ENCODE measurements at places on chromosomes 4 and X.

DNA sequence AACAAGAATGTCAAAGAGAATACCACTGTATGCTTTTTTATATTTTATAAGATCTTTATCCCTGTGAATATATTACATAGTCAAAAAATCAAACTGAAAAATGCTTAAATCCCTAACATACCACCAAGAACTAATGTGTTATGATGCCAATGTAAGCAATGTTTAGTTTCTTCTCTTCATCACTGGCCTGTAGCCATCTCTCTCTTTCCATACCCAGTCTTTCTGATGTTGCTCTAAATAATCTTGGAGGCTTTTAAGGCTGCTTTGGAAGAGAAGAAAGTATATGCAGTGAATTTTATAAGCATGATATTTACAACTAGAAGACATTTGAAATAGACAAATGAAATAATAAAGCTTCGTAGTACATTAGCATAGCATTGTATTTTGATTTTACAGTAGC is 82.9 kb downstream of the NFKB1 start:
- no peak for DNase-seq

DNA sequence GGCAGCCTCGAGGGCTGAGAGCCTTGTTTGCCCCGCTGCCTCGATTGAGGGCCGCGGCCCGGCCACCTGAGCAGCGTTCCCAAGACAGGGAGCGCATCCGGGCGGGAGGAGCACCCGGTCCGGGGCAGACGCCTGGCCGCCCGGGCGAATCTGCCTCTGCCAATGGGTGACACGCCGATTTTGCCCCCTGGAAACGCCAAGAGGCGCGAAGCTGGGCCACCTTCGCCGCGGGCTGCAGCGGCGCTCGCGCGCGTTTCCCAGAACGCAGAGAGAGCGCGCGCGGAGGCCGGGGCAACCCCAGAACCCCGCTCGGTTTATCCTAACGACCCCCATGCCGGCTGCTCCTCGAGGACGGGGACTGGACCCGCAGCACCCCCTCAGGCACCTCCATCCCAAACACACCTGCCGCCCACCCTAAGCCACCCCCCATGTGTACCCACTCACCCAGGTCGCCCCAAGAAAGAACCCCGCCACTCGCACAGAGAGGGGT is 575 bp downstream of the MAP7D2 start:
- DNase-seq, result no peak

DNA sequence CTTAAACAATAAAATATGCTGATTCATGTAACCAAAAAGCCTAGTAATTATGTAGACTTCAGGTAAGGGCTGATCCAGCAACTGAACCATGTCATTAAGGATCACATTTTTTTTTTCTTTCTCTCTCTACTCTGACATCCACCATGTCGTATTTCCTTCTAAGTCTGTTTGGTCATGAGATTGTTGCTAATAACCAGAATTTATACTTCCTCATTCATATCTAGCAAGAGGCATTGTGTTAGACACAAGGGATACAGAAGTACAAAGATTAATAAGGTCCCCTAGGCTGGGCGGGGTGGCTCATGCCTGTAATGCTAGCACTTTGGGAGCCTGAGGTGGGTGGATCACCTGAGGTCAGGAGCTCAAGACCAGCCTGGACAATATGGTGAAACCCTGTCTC is 24.1 kb downstream of the PHEX start:
- DNase-seq, result peak; percentile 47

DNA sequence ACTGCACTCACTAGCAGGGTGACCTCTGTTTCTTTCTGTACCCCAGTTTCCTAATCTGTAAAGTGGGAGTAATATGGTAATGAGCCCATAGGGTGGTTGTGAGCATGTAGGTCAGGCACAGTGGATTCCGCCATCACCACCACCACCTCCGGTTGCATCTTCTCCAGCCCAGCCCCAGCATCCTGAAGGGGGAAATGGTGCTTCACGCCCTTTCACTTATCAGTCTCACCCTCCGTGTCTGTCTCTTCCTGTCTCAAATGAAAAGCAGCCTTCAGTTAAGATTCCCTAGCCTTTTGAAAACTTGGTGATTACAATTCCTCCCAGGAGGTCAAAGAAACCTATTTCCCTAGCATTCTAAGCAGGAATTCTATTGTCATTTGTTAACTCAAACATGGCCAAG is 16.9 kb upstream of the XPNPEP2 start:
- no peak for DNase-seq

- DNase-seq, result no peak
Measured at GRCh38 chr4:2835978-2836377, 7.7 kb upstream of the ADD1 start.

- DNase-seq, result no peak
Measured at GRCh38 chrX:37364666-37365065, 15.5 kb downstream of the PRRG1 start.

DNA sequence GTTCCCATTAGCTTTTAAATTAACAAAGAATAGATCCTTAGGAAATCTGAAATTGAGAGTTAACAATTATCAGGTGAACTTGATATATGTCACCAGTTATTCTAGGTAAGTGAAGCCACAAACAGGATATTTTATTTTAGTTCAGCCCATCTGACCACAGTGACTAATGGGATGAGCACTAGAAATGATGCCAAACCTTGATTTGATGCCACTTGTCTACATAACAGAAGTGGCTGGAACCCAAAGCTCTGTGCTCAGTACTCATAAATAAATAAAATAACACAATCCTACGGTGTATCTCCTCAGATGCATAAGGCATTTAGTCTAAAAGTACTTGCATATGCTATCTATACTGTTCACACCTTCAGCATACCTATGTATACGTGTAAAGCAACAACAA is 12.2 kb downstream of the SLITRK4 start:
- DNase-seq, result no peak

- DNase-seq, result peak; percentile 84
Measured at GRCh38 chr4:74503580-74503979, 58.6 kb downstream of the AREG start.

DNA sequence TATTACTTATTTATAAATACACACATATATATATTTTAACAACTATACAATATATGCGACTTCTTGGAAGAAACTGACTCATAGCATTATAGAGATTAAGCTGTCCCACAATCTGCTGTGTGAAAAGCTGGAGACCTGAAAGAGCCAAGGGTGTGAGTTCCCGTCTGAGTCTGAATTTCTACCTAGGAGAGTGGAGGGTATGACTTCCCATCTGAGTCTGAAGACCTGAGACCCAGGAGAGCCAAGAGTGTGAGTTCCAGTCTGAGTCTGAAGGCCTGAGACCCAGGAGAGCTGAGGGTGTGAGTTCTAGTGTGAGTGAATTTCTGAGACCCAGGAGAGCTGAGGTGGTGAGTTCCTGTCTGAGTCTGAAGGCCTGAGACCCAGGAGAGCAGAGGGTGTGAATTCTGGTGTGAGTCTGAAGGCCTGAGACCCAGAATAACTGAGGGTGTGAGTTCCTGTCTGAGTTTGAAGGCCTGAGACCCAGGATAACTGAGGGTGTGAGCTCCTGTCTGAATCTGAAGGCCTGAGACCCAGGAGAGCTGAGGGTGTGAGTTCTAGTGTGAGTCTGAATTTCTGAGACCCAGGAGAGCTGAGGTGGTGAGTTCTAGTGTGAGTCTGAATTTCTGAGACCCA is 8.9 kb upstream of the P2RY8 start:
- DNase-seq, result no peak

DNA sequence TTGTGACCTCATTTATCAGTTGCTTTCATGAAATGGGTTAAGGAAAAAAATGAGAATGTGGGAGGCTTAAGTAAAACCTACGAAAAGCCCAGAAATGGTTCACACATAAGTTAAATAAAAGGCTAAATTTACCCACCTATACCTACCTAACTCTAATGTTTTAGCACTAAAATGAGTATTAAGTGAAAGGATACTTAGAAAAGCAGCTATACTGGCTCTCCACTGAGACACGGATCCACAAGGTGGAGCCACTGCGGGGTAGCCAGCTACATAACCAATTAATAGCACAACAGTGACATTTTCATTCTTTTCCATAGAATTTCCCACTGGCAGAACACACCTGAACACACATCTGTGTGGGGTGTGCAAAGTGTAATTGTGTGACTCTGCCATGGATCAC is 101.9 kb downstream of the MAML3 start:
- DNase-seq, result peak; percentile 19

GRCh38 chr4:40281913-40282312 is 53.2 kb upstream of the CHRNA9 start:
- no peak for DNase-seq

- DNase-seq, result no peak
Measured at GRCh38 chr4:106194801-106195200, 121.2 kb downstream of the TBCK start.

GRCh38 chrX:45758319-45758718 is 557.6 kb upstream of the DIPK2B start:
- peak; percentile 73 for DNase-seq

GRCh38 chrX:122087341-122087740 is 1039.9 kb downstream of the GLUD2 start:
- DNase-seq, result no peak

- DNase-seq, result no peak
Measured at GRCh38 chrX:56253832-56254703, 21.9 kb downstream of the KLF8 start.

- DNase-seq, result no peak
Measured at GRCh38 chrX:99266255-99266654, 1143.8 kb downstream of the PCDH19 start.

DNA sequence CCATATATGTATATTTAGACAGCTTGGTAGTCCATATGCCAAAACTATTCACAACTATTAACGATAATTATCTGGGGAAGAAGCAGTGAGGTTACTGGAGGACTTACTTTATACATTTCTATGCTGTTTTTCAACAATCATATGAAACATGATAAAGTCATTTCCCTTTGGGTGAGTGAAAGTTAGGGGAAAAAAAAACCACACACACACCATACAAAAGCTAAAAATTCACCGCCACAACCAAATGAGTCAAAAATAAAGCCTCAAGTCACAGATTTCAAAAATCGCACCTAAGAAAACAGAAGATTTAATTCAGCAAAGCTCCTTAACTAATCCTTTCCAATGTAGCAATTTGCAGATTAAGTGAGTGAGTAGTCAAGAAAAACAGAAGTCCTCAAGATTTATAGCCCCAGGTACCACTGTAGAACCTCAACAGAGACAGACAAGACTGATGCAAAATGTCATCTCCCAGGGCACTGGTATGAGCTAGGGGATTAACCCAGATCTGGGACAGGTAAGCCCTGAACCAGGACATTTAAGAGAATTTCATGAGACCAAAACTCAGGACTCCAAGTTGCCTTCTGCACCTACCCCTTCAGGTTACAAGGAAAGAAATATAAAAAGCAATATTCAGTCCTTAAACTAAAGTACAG is 35.1 kb downstream of the SYTL4 start:
- no peak for DNase-seq

DNA sequence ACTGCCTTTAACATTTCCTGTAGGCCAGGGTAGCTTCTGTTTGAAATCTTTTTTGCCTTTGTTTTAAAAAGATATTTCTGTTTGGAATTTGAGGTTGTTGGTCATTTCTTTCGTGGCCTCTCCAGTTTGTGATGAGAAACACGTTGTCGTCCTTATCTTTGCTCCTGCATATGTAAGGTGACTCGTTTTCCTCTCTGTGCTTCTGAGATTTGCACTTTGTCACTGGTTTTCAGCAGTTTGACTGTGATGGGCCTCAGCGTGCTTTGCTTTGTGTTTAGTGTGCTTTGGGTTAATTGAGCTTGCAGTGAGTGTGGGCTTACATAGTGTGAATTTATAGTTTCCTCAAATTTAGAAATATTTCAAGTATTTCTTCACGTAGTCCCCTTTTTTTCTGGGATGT is 81.5 kb downstream of the FAM193A start:
- no peak for DNase-seq

- DNase-seq, result no peak
Measured at GRCh38 chrX:67607466-67607865, 63.6 kb downstream of the AR start.

- no peak for DNase-seq
Measured at GRCh38 chrX:11733614-11734013, 24.4 kb upstream of the MSL3 start.

DNA sequence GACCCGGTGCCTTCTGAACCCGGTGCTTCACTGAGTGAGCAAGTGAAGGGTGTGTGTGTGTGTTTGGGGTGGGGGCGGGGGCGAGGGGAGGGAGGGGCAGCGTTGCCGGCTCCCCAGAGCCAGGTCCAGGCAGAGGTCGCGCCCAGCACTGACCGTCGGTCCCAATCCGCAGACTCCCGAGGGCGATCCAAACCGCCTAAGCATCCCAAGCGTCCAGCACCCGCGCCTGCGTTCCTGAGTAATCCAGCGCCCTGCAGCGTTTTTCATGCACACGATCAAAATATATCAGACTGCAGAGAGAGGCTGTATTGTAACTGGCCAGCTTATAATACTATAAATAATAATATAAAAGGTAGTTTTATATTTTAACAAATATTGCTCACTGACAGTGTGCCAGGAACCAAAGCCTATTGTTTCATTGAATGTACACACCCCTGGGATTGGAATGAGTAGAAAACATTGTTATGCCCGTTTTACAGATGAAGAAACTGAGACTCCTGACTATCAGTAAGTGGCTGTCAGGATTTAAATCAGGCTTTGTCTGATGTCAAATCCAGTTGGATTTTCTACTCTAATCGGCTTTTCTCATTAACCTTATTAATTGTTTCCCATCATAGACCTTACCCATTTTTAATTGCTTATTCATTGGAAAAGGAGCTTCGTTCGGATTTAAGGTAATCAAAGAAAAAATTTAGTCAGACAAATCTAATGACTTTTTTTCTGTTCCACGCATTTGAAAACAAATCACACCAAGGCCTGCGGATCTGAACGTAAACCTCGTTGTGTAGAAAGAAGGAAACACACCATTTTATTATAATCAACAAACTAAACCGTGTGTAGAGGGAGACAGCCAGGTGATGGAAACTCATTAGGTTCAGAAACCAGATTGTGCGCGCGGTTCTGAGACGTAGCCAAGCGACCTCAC is 4.0 kb upstream of the NKX3-2 start:
- no peak for DNase-seq

GRCh38 chr4:153592064-153592463 is 92.0 kb upstream of the TLR2 start:
- DNase-seq, result no peak

DNA sequence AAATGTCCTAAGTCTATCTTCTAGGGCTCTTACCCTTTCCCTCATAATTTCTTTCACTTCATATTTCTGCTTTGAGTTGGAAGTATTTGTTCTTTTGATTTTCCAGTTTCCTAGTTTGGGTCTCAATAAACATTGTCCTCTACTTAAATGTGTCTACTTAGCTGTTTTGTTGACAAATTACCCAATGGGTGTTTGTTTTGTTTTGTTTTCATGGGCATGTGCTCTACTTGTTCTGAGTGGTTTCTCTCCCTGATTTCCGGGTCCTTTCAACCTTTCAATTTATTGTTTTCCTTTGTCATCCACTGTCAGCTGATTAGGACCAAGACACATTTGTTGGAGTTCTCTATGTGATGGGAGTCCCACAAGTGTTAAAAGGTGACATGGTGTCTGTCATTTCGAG is 1181.4 kb downstream of the RPA4 start:
- no peak for DNase-seq

DNA sequence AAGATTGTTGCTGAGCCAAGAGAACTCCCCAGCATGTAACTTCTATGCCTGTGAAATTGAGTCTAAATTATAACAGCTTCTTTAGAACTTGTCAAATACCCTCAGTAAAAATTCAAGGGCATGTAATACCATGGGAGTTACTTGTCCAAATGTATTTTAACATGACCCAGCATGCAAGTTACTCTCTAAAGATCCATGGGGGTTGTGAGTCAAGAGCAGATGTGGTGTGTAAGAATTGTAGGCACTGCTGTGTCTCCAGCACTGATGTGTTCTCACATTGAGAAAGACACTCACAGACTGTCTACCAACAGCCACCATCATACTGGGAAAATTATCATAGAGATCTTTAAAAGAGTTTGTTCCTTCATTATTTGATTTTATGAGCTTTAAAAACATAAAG is 237.4 kb upstream of the IL1RAPL1 start:
- DNase-seq, result no peak

- DNase-seq, result peak; percentile 49
Measured at GRCh38 chr4:145957302-145957701, 18.7 kb upstream of the ZNF827 start.

Measured in inflammatory macrophage treated with lipopolysaccharide for 1 hour (primary cell).